ENCODE measurements at places on chromosomes 5 and 9.

DNA sequence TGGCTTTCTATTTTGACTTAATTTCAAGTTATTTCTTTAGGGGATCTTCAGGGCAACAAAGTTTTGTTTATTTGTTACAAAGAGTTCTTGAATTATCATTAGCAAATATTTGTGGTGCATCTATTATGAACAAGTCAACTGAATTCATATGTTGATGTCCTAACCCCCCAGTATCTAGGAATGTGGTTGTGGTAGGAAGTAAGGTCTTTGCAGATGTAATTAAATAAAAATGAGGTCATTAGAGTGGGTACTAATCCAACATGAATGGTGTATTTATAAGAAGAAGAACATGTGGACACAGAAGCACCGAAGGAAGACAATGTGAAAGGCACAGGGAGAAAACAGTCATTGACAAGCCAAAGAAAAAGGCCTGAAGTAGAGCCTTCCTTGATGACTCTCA, 474.0 kb upstream of the DAB2 start:
- DNase-seq, result no peak

DNA sequence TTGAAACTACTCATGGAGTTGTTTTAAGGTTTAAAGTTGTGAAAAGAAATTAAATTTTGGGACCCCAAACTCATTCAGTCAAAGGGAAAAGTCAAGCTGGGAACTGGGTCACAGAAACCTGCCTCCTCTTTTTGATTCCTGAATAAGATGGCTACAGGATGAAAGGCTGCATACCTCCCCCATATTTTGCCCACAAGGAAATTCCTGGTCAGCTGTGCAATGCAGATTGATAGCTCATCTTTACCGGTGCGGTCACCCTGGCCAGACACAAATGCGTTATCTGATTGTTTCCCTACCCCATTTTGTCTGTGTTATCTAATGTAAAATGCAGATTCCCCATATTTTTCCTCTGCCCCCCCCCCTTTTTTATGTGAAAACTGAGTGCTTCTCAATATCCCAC, 1.3 kb downstream of the HAVCR2 start:
- DNase-seq, result no peak

DNA sequence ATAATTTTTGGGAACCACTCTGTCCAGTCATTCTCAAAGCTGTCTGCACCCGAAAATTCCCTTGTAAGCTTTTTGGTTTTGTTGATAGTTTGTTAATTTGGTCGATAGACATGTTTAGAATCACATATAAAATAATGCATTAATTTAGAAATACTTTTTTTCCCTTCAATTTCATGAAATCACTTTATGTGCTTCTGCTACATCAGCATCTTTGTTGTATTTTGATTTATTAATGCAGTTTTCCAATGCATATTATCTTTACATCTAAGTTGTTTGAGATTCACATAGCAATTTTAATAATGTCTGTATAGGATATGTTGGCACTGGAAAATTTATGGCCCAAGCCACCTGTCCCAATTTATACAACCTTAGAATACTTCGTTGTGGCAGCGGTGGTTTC, 60.6 kb upstream of the SV2C start:
- DNase-seq, result no peak

DNA sequence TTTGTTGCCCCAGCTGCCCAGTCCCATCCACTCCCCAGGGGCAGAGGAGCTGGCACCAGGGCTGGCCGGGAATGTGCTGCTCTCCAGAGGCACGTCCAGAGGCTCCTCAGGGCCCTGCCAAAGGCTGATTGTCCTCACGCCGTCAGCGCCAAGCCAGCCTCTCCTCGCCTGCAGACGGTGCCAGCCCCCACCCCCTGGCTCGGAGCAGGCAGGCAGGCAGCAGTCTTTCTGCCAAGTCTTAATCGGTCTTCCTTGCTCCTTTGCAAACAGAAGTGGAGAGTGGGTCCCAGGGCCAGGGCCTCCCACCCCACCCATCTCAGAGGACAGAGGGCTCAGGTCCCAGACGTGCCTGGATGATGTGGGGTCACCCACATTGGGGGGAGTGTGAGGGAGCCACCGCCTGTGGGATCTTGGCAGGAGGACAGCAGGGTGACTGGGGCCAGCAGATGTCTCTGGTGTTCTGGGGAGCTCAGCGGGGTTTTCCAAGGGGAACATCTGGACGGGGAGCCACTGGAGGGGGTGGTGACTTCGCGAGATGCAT, 36.3 kb downstream of the FAM163B start:
- DNase-seq, result no peak

- no peak for DNase-seq
These were observed 111.0 kb downstream of the NDUFS4 start for GRCh38 chr5:53671447-53671846.

- no peak for DNase-seq
These were observed 175.9 kb upstream of the MAP3K1 start for GRCh38 chr5:56639476-56639875.

- no peak for DNase-seq
These were observed 61.9 kb downstream of the MROH2B start for GRCh38 chr5:41009232-41009631.

- no peak for DNase-seq
These were observed 40.5 kb upstream of the LPCAT1 start for GRCh38 chr5:1564182-1564748.

- no peak for DNase-seq
These were observed 44.8 kb upstream of the CYLC2 start for GRCh38 chr9:102950346-102950745.

DNA sequence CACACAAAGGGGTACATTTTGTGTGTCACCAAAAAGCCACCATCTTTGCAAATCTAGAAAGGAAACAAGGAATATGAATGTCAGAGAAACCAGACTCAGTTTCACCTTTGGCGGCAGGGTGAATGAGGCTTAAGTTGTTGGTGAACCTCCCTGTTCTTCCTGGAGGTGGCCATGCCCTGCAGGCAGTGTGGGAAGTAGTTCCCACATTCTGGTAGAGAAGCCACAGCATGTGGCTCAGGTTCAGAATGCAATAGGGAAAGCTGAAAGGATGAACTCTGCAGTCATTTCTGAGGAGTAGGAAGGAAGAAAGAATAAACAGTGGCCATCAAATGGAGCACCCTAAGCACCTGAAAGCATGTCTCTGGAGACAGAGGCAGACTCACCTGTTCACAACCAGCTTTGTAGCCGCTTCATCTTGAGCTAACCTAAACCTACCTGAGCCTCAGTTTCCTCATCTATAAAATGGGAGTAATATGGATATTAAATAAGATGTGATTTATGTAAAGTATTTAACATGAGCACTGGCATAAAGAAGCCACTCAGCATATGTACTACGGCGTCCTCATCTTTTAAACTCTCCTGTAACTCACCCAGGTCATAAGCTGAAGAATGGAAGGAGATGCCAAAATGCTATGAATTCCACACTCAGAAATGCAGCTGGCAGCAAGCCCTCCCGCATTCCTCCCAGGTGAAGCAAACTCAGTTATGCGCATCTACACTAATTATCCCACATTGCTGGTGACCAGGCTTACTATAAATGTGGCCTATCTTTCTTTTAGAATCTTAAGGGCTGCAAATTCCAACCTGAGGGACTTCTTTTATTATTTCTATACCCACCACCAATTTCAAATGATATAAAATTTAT, 86.0 kb downstream of the ZNF608 start:
- DNase-seq, result no peak

DNA sequence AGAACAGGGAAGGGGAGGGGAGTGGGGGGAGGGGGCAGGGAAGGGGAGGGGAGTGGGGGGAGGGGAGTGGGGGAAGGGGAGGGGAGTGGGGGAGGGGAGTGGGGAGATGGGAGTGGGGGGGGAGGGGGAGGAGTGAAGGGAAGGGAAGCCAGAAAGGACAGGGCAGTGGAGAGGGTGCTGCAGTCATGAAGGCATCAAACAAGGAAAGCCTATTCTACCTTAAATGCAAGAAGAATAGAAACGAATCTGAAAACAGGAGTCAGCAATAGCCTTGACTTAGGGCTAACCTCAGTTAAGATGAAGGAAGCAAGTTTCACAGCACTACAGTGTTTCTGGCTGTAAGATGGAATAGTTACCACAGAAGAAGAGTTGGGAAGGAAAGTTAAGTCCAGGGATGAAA, 59.5 kb downstream of the CAMSAP1 start:
- DNase-seq, result no peak

GRCh38 chr5:176714067-176714466, 66.8 kb downstream of the TSPAN17 start:
- no peak for DNase-seq

DNA sequence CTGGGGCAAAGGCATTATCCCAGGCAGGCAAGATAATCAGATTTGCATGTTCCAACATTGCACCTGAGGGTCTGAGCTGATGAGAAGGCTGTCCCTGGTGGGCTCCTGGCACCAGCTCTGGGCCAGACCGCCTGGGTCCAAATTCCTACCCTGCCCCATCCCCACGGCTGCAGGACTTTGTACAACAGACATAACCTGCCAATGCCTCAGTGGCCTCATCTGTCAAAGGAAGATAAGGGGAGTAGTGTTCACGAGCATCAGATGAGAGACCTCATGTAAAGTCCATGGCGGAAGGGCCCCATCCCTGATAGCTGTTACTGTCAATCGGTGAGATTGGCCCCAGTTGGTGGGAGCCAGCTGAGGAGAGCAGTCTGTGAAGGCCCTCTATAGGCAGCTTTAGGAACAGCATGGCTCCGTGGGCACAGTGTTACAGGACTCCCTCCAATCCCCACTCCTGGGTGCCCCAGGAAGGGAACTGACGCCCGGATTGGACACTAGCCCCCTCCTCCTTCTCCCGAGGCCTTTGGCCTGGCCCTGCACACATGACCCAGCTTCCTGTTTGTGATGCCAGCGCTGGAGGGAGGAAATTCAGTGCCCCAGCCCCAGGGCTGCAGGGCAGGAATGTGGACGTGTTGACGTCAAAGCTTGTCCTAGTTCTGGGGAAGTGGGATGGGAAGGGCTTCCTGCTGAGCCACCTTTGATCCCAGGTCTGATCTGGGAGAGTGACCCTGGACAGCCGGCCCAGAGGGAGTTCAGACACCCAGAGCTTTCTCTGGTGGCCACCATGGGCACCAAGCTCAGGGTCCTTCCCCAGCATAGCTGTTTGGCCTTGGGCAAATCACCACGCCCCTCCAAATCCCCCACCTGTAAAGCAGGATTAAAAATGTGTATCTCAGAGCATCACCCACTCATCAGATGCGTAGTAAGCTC, 56.2 kb downstream of the DUSP1 start:
- DNase-seq, result no peak

DNA sequence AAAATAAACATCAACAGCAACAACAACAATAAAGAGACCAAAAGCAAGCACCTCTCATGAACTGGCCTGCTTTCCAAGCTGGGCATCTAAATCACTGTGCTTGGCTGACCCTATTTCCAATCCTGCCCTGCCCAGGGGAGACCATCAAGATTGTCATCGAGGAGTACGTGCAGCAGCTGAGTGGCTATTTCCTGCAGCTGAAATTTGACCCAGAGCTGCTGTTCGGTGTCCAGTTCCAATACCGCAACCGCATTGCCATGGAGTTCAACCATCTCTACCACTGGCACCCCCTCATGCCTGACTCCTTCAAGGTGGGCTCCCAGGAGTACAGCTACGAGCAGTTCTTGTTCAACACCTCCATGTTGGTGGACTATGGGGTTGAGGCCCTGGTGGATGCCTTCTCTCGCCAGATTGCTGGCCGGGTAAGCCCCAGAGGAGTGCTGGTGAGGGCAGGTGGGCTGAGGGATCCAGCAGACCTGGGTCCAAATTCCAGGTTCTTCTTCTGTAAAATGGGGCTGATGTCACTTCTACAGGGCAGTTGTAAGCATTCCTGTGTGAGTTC, 15.6 kb downstream of the PTGS1 start:
- no peak for DNase-seq

DNA sequence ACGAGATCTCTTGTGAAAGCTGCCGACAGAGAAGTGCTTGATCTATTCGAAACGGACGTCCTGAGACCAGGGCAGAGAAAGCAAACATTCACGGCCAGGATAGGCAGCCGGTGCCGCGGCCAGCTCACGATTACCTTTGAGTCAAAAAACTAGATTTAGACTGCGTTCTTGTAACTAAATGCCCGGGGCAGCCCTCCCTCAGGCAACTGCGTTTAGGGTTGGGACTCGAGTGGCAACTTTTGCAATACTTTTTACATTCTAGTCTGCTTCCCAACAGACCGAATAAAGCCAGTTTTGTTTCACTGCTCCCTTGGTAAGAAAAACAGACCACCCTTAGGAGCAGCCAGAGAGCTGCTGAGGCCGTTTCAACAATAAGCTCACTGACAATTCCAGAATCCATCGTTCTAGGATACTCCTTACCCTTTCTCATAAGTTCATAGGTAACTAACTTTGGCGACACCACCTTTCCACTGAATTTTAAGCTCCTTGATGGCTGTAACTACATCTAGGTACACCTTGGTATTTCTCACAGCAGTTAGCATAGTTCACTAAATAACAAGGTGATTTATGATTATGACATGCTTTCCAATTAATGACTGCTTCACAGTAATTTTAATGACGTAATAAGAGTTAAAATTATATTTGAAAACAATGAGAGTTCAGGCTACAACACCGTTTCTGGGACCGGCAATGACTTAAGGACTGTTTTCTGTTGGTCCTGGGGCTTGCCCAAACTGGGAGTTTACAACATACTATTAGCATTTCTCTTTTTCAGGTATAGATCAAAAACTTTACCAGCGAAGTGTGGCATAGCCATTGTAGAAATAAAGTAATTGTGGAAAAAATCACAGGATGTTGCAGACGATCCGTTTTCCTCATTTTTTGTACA, 899 bp upstream of the RAPGEF6 start:
- no peak for DNase-seq

- no peak for DNase-seq
These were observed 90.8 kb upstream of the IRX4 start for GRCh38 chr5:1973391-1974013.

DNA sequence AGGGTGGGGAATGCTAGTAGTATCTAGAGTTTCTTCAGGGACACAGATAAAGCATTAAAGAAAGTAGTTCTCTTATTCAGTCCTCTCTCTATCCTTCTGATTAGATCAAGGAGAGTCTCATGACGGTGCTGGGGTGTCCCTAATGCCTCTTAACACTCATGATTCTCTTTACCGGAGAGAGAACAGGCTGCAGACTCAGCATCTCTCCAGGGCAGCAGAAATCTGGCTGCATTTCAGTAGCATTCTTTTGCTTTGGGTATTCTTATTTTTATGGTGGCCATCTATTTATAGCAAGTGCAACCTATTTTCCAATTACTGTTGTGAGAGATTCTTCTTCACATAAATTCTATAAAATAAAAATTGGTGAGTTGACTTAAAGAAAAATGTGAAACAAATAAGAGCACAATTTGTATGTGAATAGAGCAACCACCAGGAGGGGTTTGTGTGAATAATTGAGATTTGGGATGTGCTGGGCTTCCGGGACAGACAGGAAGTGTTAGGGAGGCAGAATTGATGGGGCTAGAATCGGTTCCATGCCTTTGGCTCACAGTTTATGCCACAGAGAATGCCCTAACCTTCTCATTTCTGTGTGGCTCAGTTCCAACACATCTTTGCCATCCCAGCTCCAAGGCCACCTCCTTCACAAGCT, 23.8 kb upstream of the BOD1 start:
- no peak for DNase-seq

DNA sequence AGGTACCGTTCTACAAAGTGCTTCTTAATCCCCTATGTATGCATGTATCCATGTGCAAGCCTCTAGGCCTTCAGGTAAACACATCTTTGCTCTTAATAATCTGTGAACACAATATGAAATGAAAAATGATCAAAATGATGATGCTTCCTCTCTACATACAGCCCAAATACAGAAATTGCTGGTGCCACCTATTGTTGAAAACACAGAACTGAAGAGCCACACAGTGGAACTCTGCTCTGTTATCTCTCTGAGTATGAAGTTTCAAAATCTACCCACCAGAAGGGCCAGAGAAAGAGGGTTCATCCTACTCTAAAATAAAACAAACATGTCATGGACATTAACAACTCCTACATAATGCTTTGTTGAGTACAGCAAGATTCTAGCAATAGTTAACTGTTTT, 71.3 kb downstream of the GLIS3 start:
- no peak for DNase-seq

- no peak for DNase-seq
These were observed 95.8 kb upstream of the ANKRD55 start for GRCh38 chr5:56328753-56329560.

Data from cortex of kidney (tissue), 1 donor.